ENCODE measurements at places on chromosomes 16 and 17.
A peak's percentile ranks its signal among the peaks of the same experiment; 100 is the strongest.

GRCh38 chr17:58413684-58414083, 3.6 kb downstream of the RNF43 start:
- no peak for DNase-seq

- DNase-seq, result no peak
Observed at GRCh38 chr17:60926466-60927183, 249.0 kb downstream of the BCAS3 start.

DNA sequence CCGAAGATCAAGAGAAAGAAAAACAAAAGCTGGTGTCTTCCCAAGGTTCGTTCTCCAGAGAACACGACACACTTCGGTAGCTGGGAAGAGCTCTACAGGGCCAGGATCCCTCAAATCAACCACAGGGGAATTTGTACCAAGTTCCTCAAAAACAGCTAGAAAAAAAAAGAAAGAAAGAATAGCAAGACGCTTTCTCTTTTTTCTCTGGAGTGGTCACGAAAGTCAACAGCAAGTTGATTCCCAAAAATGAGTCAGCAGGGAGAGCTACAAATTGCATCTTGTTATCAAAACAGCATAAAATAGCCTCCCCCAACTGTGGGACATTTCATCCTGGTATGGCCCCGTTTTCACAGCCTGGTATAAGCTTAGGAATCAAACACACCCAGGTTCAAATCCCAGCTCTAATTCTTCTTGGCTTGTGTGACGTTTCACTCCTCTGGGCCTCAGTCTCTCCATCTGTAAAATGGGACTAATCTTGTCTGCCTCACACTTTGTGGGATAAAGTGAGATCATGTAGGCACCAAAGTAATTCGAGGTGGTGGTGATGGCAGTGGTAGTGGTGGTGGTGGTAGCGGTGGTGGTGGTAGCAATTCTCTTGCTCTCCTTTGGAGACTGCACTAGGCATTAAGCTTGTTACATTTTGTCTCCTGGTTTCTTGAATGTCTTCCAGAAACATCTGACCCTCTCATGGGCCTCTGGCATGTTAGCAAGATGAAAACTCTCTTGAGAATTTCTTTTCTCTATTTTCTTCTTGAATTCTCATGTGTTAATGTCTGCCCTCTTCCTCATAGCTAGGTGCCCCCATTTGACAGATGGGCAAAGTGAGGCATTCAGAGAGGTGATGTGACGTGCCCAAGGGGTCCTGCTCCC, 988 bp upstream of the IL21R start:
- DNase-seq, result no peak

- DNase-seq, result no peak
Observed at GRCh38 chr17:42034059-42034458, 14.2 kb downstream of the NKIRAS2 start.

DNA sequence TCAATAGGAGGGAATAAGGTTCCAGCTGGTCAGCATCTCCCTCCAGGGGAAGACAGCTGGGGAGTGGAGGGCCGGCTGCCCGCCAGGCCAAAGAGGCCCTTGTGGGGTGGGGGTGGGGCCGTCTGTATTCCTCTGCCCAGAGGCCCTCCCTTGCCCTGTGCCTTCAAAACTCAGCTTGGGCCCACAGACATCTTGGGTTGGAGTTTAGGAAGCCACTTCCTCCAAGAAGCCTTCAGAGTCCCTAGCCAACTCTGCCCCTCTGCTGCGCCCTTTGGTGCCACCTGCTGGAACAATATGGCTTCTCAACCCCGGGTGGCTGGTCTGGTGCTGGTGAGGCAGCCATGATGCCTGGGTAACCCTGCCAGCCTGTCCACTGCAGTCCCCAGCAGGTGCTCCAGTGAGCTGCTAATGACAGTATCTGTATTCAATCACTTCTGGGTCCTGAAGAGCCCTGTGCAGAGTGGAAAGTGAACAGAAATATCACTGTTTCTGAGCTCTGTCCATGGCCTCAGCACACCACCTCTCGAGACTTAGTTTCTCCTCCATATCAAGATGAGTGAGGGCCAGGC, 16.7 kb downstream of the HSD11B2 start:
- no peak for DNase-seq

DNA sequence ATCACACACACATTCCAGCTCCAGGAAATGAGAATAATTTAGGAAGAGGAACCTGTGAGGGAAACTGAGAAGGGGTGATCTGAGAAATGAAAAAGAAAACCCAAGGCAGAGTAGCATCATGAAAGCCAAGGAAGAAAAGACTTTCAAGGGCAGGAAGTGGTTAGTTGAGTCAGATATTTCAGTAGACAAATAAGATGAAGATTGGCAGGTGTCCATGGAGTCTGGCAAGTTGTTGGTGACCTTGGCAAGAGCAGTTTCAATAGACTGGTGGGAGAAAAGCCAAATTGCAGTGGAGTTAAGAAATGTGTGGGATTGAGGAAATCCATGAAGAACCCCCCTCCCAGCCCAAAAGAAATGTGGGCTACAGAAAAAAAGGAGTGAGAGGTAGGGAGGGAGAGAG, 10.7 kb downstream of the GNAO1 start:
- no peak for DNase-seq

GRCh38 chr17:49471769-49472168, 23.3 kb upstream of the NGFR start:
- DNase-seq, result no peak

- no peak for DNase-seq
Observed at GRCh38 chr17:67492251-67492740, 115.2 kb downstream of the PITPNC1 start.

DNA sequence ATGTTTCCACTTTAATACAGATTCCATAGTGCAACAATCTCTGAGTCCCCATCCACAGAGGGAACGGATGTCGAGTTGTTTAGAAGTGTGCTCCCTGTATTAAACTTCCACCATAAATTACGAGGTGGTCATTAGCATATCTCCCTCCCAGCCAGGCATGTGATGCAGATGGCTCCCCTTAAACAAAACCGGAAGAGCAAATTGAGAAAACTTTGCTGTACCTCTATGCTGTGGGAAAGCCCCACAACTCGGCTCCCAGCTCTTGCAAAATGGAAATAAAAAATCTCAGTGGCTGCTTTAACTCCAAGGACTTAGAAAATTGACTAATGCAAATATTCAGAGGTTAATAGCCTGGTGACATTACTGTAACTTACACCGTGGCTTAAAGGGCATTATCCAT, 290.9 kb downstream of the MAF start:
- DNase-seq, result no peak

DNA sequence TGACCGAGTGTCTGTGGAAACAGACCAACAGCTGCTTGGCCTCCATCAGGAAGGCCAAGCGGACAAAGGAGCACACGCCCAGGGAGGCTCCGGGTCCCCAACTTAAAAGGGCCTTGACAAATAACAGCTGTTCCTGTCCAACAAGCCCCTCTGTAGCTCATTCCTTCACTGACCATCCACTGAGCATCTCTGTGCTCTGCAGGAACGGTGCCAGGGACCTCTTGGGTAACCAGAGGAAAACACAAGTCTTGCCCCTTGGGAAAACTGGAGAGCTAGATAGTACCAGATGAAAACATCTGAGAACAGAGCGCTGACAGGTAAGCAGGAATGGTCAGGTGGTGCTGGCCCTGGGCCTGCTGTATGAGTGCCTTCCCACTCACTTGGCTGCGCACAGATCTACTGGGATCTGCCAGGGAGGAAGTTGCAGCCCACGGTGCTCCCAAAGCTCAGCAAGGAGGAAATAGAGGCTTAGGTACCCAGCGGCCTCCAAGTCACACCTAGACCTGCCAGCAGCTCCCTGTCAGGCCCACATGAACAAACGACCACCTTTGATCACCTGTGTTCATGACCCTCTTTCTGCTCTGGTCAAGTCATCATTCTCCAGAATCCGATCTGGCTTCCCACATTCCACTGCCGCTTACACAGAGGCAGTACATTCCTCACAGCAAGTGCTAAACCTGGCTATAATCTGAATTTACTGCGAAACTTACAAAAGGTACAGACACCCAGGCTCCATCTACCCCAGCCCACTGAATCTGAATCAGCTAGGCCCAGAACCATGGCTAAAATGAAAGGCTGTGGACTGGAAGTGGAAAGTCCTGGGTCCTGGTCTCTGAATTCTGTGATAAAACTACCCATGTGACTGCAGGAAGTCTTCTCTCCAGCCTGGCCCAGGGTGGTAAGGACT, 12.5 kb downstream of the DCAKD start:
- no peak for DNase-seq

DNA sequence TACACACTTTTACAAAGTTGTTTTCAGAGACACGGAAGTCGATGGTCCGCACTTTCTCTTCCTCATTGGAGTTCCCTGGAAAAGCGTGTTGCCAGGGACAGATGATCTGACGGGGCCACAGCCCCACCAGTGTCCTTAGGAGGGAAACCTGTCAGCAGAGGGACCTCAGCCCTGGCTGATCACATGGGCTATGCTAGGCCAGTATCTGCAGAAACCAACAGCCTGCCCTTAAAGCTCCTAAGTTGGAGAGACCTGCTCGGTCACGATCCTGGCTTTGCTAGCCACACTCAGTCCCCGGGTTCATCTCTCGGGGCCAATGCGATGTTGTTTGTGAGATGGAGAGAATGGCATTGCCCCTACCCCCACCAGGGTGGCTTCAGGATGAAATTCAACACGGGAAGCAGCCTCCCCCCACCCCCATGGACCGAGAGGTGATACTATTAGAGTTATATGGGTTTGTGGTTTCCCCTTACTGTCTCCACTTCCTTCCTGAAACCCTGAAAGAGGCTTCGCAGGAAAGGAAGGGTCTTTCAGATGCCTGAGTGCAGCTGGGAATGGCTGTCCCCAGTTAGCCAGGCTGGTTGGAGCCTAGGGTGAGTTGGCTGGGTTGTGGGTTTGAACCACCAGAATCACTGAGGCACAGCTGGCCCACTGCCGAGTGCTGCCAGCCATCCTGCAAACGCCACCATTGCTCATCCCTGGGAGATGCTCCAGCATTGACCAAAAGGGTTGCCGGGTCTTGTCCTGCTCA, 16.6 kb downstream of the RMI2 start:
- DNase-seq, result no peak

- no peak for DNase-seq
Observed at GRCh38 chr16:57828272-57829161, 26.2 kb upstream of the KIFC3 start.

GRCh38 chr16:23105309-23105708, 43.9 kb downstream of the USP31 start:
- DNase-seq, result no peak

- peak; percentile 94 for DNase-seq
Observed at GRCh38 chr16:89556750-89557689, 3.5 kb upstream of the RPL13 start.

DNA sequence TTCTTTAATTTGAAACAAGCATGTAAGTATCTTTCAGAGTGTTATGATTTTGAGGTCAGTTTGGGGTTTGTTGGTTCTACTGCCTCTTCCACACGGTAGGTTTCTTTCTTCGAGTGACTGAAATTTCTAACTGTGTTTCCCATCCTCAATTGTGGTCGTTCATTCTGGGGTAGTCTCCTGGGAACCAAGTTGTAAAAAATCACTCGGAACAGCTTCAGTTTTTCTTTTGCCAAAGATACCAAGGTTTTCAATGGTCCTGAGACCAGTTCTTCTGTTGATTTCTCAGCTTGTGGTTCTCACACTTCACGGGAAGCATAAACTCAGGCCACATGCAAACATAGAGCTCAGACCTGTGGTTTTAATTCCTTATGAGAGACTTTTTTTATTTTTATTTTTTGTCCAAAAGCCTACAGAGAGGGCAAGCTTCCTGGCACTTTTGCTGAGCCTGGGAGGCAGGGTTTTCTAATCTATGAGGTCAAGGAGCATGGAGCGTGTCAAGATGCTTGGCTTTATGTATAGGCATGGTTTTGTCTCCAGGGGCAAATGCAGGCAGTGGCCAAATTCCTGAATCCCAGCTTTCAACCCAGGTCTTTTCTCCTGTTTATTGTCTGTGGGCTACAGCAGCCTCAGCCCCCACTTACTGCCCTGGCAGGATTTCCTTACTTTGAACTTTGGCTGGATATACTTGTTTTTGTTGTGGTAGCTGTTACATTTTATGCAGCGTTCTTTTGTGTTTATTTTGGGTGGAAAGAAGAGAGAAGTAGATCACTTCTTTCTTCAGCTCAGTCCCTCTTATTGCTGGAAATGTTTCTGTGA, 32.9 kb downstream of the HS3ST3A1 start:
- DNase-seq, result no peak

- no peak for DNase-seq
Observed at GRCh38 chr16:86514481-86515376, 4.4 kb downstream of the FOXF1 start.

- DNase-seq, result peak; percentile 99
Observed at GRCh38 chr16:89723279-89724250, 2.2 kb downstream of the ZNF276 start.

GRCh38 chr16:79843631-79844043, 243.1 kb upstream of the MAF start:
- no peak for DNase-seq

- DNase-seq, result no peak
Observed at GRCh38 chr17:74392848-74393247, 25.5 kb downstream of the GPR142 start.

- no peak for DNase-seq
Observed at GRCh38 chr16:1877804-1878203, 5.8 kb upstream of the MEIOB start.

DNA sequence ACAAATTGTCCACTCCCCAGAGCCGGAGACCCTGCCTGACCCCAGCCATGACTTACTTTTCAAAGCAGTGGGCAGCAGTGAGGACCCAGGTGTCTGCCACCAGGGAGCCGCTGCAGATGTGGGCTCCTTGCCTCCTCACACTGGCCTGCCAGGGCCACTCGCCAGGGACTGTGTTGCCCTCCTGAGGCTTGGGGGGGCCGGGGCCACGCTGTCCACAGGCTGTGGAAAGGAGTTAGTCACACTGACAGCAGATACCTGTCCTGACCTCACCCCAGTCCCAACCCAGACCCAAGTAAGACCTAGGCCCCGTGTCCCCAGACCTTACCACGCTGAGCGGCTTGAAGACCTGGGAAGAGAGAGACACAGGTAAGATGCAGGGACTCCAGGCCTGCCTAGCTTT, 1.3 kb downstream of the PRSS53 start:
- DNase-seq, result no peak

DNA sequence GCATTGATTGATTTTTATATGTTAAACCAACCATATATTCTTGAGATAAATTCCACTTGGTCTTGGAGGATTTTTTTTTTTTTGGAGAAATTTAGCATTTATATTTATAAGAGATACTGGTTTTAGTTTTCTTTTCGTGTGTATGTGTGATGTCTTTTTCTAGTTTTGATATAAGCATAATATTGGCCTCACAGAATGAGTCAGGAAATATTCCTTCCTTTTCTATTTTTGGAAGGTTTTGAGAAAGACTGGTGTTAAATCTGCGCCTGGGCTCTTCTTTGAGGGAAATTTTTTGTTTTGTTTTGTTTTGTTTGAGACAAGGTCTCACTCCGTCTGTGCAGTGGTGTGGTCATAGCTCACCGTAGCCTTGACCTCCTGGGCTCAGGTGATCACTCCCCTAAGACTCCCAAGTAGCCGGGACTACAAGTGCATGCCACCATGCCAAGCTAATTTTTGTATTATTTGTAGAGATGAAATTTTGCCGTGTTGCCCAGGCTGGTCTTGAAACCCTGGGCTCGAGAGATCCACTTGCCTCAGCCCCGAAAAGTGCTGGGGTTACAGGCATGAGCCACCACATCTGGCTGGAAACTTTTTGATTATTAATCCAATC, 28.8 kb upstream of the CCL22 start:
- no peak for DNase-seq

GRCh38 chr16:70649300-70649699, 2.9 kb downstream of the IL34 start:
- no peak for DNase-seq

Measured in putamen (tissue), 1 donor.